ENCODE measurements at places on chromosomes 12 and 14. TPM values are rescaled to one million over a fixed set of nuclear protein-coding genes. Genes with fewer than 3 reads are reported as not detected.

GRCh38 chr12:90305379-90305778 lies 596.7 kb upstream of the ATP2B1 start:
- DNase-seq = no peak
- H3K36me3 ChIP-seq = no peaks in the 10 kb centered on the region
- H3K27ac ChIP-seq = no peak overlapping the region
- no peaks in the 10 kb centered on the region for H3K4me1 ChIP-seq
- peaks cover 7% of the 10 kb centered on the region for H3K27me3 ChIP-seq

DNA sequence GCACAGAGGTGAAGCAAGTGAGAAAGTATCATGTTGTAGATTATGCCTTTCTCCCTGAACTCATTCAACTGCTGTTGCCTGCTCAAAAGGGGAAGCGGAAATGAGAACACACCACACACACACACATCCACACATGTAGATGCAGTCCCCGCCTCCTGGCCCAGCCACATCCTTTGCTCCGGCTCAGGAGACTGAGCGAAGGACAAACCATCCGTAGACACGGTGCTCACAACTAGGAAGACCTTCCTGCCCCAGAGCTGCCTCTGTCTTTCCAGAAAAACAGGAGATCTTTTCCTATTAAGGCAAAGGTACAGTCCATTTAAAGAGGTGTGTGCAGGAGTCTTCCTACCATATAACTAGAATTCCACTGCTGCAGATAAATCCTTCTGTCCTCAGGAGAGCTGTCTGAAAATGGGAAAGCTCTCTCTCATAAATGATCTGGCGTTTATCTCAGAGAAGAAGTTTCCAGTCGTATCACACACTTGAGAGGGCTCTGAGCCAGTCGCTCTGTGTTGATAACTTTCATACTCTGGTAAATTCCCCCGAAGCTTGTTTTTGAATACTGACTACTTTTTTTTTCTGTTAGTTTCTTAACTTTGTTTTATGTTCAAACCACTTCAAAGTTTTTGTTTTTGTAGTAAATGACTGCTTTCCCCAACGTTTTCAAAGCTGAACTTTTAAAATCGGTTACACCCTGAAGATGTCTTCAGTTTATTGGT lies at the start of gene TESPA1:
TSS of gene TESPA1 (minus strand) at position 105 of the 719 bp plus-strand sequence. CDS start 10,200 bp downstream, outside the sequence.
- peaks cover 43% of the 10 kb centered on the region for H3K36me3 ChIP-seq
- H3K27ac ChIP-seq = peak within 1 kb of the TSS; percentile 90
- H3K27me3 ChIP-seq = no peaks in the 10 kb centered on the region
- peak; percentile 93 for DNase-seq

DNA sequence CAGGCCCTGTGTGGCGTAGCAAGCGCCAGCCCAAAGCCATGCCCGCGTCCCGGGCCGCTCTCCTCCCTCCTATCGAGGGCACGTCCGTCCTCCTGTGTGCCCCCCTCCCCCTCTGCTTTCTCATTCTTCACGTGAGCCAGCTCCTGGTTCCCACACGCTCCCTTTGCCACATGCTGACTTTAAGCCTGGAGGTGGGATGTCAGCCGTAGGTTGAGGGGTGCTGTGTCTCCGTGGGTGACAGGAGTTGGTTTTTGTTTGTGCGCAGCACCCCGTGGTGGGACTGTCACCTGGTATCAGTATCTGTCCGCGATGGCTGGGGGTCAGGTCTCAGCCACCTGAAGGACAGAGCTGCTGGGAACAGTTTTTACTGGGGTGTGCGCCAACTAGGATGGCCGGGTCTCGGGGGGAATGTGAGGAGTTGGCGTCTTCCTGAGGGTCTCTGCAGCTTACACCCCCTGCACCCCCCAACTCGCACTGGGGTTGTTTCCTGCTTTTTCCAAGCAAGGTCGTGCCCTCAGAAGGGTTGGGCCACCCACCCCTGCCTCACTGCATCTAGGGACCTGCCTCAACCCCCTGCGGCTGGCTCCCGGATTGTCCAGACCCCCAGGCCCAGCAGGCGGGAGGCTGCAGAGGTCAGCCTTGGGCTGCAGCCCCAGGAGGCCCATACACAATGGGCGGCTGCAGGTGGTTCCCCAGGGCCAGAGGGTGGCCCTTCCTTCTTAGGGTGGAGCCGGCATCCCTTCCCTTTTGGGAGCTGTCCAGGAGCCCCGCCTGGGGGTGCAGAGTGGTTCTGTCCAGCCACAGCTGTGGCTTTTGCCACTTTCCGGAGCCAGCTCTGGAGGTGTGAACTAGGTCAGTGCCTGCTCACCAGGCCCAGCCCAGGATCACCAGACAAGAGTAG lies 7.3 kb downstream of the ULK1 start:
- peaks cover 17% of the 10 kb centered on the region for H3K4me1 ChIP-seq
- no peak overlapping the region for H3K4me3 ChIP-seq
- no peak for DNase-seq

GRCh38 chr12:105235281-105235731 lies 668 bp downstream of the APPL2 start:
- DNase-seq = peak; percentile 14
- H3K36me3 ChIP-seq = peaks cover 11% of the 10 kb centered on the region
- peak overlapping the region; percentile 88 for H3K4me3 ChIP-seq
- peaks cover 41% of the 10 kb centered on the region for H3K4me1 ChIP-seq
- H3K27ac ChIP-seq = peak overlapping the region; percentile 85
- no peaks in the 10 kb centered on the region for H3K27me3 ChIP-seq

DNA sequence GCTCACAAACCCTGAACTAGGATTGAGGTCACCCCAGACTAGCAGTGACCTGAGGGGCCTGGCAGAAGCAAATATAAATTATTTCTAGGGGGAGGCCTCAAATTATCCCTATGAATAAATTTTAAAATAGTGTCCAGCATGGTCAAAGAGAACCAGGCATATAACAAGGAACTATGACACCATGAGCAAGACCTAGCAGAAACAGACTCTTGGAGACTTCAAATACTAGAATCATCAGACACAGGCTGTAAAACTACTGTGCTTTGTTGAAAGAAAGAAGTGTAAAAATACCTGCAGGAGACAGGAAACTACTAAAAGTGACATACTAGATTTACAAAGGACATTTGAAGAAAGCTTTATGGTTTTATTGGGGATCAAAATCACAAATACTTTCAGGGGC lies 3.2 kb upstream of the BCL7A start:
- peaks cover 11% of the 10 kb centered on the region for H3K27me3 ChIP-seq
- H3K4me1 ChIP-seq = peaks cover 10% of the 10 kb centered on the region
- no peak for DNase-seq
- no peak overlapping the region for H3K27ac ChIP-seq

DNA sequence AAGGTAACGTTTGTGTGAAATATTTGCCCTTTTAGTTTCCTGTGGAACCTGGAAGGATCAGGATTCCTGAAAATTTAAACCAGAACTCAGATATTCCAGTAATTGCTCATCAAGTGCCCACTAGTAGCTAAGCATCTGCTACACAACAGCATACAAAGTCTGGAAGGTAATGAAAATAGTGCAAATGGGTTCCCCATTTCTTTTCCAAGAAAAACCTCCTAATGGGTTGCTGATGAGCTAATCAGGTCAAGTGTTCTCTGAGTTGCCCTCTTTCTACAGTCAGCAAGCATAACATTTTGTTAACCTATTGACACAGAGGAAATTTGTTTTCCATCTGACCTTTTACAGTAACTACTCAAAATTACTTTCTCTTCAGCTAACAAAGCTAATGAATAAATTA lies 83.6 kb upstream of the PMCH start:
- no peak overlapping the region for H3K4me3 ChIP-seq
- DNase-seq = no peak
- no peak overlapping the region for H3K27ac ChIP-seq
- H3K4me1 ChIP-seq = no peaks in the 10 kb centered on the region

DNA sequence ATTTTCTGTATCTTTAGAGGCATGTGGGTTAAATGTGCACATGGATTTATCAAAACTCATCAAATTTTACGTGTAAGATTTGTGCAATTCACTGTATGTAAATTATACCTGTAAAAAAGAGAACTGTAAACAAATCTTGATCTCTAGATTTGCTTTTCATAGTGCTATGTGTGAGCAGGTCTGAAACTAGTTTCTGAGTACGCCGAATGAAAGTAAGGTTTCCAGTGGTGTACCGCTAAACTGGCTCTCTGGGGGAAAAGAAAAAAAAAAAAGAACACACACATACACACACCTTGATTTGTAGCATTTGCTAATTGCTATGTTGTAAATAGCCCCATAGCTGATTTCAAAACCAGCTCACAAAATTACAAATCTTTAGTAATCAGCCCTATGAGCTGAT lies 8.6 kb upstream of the SLC41A2 start:
- no peak overlapping the region for H3K4me3 ChIP-seq
- H3K27ac ChIP-seq = no peak overlapping the region
- H3K36me3 ChIP-seq = no peaks in the 10 kb centered on the region
- no peaks in the 10 kb centered on the region for H3K4me1 ChIP-seq
- DNase-seq = no peak

DNA sequence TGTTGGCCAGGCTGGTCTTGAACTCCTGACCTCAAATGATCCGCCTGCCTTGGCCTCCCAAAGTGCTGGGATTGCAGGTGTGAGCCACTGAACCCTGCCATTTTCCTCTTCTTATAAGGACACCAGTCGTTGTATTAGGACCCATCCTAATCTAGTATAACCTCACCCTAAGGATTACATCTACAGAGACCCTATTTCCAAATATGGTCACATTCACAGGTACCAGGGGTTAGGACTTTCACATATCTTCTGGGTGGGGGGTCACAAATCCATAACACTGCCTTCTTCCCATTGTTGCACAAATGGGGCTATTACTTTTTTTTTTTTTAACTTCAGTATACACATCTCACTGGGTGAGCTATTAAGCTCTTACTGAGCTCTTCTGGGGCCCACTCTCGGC lies 38.6 kb downstream of the ARF6 start:
- no peak for DNase-seq
- no peak overlapping the region for H3K4me3 ChIP-seq
- H3K4me1 ChIP-seq = peaks cover 10% of the 10 kb centered on the region
- no peak overlapping the region for H3K27ac ChIP-seq

DNA sequence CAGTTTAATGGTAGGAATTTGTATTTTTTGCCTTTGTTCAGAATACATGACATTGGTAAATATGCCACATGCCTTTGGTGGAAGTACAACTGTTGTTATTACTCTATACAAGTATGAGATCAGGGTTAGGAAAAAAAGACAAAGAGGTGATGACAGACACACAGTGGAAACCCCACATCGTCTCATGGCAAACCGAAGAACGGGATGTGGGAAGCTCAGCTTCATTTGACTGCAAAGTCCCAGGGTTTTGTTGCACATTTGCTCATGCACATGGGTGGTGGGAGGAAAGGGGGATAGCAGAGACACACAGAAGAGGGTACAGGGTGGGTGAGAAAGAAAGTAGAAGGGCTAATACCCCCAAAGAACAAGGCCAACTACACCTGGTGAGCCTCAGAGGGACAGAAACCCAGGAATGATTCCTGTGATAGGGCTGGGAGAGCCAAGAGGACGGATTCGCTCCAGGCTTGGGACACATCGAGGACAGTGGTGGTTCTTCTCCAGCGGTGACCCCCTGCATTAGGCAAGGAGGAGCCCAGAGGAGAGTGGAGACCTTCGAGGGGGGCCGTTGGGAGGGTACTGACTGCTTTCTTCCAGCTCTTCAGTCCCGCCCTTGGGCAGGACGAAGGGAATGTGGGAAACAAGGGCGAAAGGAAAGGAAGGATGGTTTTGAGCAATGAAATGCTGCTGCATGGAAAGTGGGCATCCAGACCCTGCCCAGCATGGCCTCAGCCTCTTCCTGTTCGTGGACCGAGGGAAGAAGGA lies 8.1 kb downstream of the VAMP1 start:
- H3K27me3 ChIP-seq = no peaks in the 10 kb centered on the region
- peak; percentile 71 for DNase-seq
- peak overlapping the region; percentile 99 for H3K27ac ChIP-seq

DNA sequence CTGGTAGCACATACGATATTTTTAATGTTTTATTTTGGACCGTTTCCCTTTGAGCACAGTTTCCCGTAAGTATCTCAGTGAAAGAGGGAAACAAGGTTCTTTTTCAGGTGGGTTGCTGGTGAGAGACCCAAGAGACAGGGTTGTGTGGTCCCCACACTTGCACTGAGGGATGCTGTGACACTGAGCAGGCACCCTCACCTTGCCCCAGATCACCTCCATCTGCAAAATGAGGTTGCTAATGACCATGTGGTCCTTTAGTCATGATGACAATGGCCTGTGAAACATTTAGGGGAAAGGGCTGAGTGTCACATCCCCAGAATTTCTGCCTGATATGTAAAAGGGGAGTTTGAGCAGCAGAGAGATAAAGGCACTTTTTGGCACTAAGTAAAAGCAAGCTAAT lies 4.3 kb downstream of the CCND2 start:
- no peaks in the 10 kb centered on the region for H3K27me3 ChIP-seq
- H3K27ac ChIP-seq = peak overlapping the region; percentile 99
- DNase-seq = no peak
- peaks cover 81% of the 10 kb centered on the region for H3K36me3 ChIP-seq

- H3K27ac ChIP-seq = peak overlapping the region; percentile 61
- peaks cover 54% of the 10 kb centered on the region for H3K4me1 ChIP-seq
- peaks cover 2% of the 10 kb centered on the region for H3K36me3 ChIP-seq
- peaks cover 6% of the 10 kb centered on the region for H3K27me3 ChIP-seq
Measured at GRCh38 chr14:50830044-50830931, 674 bp downstream of the NIN start.

DNA sequence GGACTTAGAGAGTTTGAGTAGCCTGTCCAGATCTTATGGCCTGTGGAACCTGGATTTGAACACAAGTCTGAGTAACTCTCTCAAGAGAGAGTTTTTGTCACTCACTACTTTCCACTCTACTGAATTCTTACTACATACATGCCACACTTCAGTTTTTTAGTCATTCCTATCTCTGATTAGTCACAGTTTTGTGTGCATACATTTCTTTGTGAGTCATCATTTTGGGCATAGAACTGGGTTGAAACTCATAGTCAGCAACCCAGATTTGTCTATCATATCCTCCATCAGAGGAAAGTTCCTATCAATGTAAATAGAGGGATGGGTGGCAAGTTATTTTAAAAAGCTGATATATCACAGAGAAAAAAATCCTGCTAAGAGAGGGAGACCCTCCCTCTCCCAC lies 42.9 kb downstream of the FLRT2 start:
- no peaks in the 10 kb centered on the region for H3K36me3 ChIP-seq
- H3K27ac ChIP-seq = no peak overlapping the region
- no peaks in the 10 kb centered on the region for H3K27me3 ChIP-seq
- no peak overlapping the region for H3K4me3 ChIP-seq
- H3K4me1 ChIP-seq = no peaks in the 10 kb centered on the region
- DNase-seq = no peak

- no peak overlapping the region for H3K27ac ChIP-seq
- H3K4me3 ChIP-seq = no peak overlapping the region
- no peak for DNase-seq
- no peaks in the 10 kb centered on the region for H3K36me3 ChIP-seq
- H3K27me3 ChIP-seq = no peaks in the 10 kb centered on the region
Measured at GRCh38 chr14:76922092-76922491, 95.9 kb downstream of the LRRC74A start.

- H3K27me3 ChIP-seq = peaks cover 3% of the 10 kb centered on the region
- H3K4me3 ChIP-seq = no peak overlapping the region
- H3K27ac ChIP-seq = no peak overlapping the region
- DNase-seq = no peak
Measured at GRCh38 chr14:72855913-72856312, 38.0 kb downstream of the DPF3 start.

Gene KCNH3
- 1.2 TPM for total RNA-seq

Gene SLC25A29
- 14.9 TPM for total RNA-seq

Gene DPY19L2
- total RNA-seq = 0.34 TPM

Gene IFI27L2
- 74.4 TPM for total RNA-seq

Gene DHRS7
- total RNA-seq = 70.3 TPM

Measured in activated CD4-positive, alpha-beta memory T cell treated with anti-CD3 and anti-CD28 coated beads for 36 hours (primary cell).